ENCODE measurements at places on chromosomes 7 and 10. TPM values are rescaled to one million over a fixed set of nuclear protein-coding genes. Genes with fewer than 3 reads are reported as not detected.
A peak's percentile ranks its signal among the peaks of the same experiment; 100 is the strongest.

Gene ACBD7
- total RNA-seq, result 0.42 TPM

Gene PAX2
- total RNA-seq, result not detected

DNA sequence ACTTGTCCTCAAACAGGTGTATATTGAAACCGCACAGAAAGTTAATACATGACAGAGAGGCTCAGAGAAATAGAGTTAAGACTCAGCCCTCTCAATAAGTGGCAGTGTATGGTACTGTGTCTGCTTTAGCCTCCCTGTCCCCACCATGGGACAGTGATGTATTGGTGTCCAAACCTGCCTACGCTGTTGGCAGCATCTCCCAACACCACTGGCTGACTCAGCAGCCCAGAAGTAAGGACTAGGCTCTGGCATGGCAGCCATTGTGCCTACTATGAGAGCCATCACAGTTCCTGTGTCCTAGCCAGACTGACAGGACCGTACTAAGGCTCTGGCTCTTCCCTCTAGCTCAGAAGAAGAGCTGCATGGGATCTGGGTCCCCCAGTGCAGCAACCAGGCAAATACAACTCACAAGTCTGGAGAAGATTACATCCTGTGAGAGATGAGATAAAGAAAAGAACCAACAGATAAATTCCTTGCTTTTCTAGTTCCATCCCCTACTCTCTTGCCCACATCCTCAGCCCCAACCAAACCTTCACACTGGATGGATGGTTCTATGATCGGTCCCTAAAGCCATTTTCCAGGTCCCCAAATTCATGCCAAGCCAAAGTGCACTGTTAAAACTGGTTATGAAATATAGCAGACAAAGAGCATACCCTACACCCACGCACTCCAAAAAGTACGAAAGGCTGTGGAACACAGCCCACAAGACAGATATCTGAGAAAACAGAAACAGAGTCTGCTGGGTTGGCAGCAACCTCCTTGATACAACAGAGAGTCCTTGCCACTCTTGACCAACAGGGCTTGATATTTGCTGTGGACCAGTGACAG lies 44.1 kb upstream of the DMTF1 start:
- no peak for DNase-seq

- no peak for DNase-seq
Measured at GRCh38 chr7:147911201-147911601, 679.4 kb upstream of the C7orf33 start.

Gene FRMD4A
- total RNA-seq, result 19.6 TPM

DNA sequence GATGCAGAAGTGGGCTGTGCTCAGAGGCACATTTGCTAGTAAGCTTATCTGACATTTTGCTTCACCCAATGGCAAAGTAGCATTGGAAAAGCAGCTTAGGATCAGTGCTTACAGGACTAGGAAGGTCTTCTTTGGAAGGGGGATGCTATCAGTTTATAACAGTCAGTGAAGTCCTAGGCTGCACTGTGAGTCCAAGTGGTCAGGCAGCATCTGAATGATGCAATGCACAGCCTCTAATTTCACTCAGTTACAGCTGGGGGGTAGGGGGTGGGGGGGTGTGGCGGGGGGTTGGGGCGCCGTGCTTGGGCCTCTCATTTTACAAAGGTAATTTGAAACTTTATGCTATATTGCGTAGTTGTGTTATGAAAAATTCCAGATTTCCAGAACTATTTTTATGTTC lies 652.3 kb upstream of the MGMT start:
- DNase-seq, result no peak

GRCh38 chr7:153021542-153021941 lies 262.0 kb downstream of the ACTR3B start:
- no peak for DNase-seq

GRCh38 chr7:25069900-25070443 lies 55.1 kb downstream of the CYCS start:
- peak; percentile 35 for DNase-seq

DNA sequence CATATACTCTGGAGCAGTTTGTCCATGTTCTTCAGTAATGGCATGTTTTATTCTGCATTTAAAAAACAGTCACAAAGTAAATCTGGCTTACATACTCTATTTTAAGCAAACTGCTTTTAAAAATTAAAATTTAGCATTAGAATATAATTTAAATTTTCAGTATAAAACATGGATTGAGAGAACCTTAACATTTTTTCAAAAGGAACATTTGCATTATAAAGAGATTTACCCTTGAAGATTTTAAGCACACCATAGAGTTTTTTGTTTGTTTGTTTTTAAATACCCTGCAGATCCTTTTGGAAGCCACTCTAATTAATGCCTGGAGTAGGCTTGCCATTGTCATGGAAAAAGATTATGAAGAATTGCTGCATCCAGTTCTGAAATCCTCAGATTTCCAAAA lies 70.4 kb downstream of the ZNRF2 start:
- no peak for DNase-seq

Gene OR9A2
- total RNA-seq, result not detected

Gene DUS4L
- 7.1 TPM for total RNA-seq

GRCh38 chr10:14192746-14193145 lies 138.0 kb downstream of the FRMD4A start:
- no peak for DNase-seq

Gene TEX47
- not detected for total RNA-seq

Gene SCART1
- 2.2 TPM for total RNA-seq

Gene AKR1C3
- total RNA-seq, result 52.8 TPM

Gene BCAP29
- total RNA-seq, result 41.4 TPM

- DNase-seq, result peak; percentile 24
Measured at GRCh38 chr10:115417585-115418265, 324.6 kb downstream of the ATRNL1 start.

Gene CPA4
- total RNA-seq, result 26.7 TPM

Gene GPR26
- not detected for total RNA-seq

GRCh38 chr7:157517782-157518513 lies 181.1 kb downstream of the DNAJB6 start:
- no peak for DNase-seq
